Type B pancreatic cell (in vitro differentiated cells): ENCODE measurements at places on chromosomes 6 and 20.
A peak's percentile ranks its signal among the peaks of the same experiment; 100 is the strongest.

- DNase-seq, result no peak
These were observed 79.1 kb downstream of the ELOVL4 start for GRCh38 chr6:79868098-79868722.

- DNase-seq, result peak; percentile 67
These were observed 639 bp upstream of the RCAN2 start for GRCh38 chr6:46491628-46492547.

GRCh38 chr20:1467355-1468116 lies 887 bp upstream of the NSFL1C start:
- DNase-seq, result peak; percentile 61

GRCh38 chr20:53085720-53086119 lies 113.6 kb downstream of the TSHZ2 start:
- DNase-seq, result no peak

- no peak for DNase-seq
These were observed 301.2 kb downstream of the RNGTT start for GRCh38 chr6:88662163-88662580.

- no peak for DNase-seq
These were observed 12.1 kb upstream of the CNKSR3 start for GRCh38 chr6:154522576-154522975.

- peak; percentile 62 for DNase-seq
These were observed 112.1 kb downstream of the DLL1 start for GRCh38 chr6:170178561-170179477.

- DNase-seq, result no peak
These were observed 93.4 kb downstream of the ANKS1A start for GRCh38 chr6:34982424-34982852.

- no peak for DNase-seq
These were observed 24.6 kb upstream of the SPTLC3 start for GRCh38 chr20:12984069-12984765.

GRCh38 chr6:167153521-167153959 lies 4.2 kb downstream of the GPR31 start:
- no peak for DNase-seq

DNA sequence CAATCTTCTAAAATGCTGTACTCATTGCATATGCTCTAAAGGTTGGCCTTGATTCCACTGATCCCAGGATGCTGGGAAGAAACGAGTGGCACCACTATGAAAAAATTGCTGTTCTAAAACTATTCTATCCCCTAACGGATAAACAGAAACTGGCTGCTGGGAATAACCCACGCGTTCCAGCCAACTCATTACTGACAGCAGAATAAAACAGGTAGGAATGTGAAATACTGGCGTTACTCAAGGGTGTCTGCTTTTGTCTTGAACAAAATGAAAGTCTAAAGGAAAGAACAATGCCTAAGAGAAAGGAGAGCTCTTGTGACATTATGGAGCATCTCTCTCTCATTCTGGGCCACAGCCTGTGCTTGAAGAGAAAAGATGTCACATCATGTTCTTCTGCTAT lies 26.1 kb downstream of the GPR63 start:
- DNase-seq, result no peak

DNA sequence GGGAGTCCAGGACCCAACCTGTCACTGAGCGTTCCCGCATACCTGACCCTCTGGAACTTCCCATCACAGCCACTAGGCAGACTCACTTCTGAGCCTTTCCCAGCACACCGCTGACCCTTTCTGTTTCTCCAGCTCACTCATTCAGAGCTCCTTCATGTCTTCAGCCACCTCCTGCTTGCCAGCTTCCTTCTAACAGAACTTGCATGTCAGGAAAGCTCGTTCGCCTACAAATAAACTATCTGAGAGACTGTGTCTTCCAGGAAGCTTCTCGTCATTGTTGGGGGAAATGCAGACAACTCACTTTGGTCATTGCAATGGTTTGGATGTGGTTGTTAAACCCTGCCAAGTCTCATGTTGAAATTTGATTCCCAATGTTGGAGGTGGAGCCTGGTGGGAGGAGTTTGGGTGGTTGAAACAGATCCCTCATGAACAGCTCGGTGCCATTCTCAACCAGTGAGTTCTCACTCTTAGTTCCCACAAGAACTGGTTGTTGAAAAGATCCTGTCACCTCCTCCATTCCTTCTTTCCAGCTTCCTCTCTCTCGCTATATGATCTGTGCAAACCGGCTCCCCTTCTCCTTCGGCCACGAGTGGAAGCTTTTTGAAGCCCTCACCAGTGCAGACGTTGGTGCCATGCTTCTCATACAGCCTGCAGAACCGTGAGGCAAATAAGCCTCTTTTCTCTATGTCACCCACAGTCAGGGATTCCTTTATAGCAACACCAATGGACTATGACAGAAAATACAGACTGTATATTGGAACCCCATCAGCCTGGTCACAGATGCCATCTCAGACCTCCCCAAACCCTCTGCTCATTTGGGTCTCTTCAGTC lies 1.4 kb upstream of the MUC21 start:
- DNase-seq, result no peak

GRCh38 chr6:43762966-43763695 lies 6.9 kb upstream of the VEGFA start:
- DNase-seq, result no peak

- no peak for DNase-seq
These were observed 24.5 kb upstream of the POPDC3 start for GRCh38 chr6:105204331-105204730.

- DNase-seq, result no peak
These were observed 963.5 kb upstream of the SLC35B3 start for GRCh38 chr6:9398767-9399373.

DNA sequence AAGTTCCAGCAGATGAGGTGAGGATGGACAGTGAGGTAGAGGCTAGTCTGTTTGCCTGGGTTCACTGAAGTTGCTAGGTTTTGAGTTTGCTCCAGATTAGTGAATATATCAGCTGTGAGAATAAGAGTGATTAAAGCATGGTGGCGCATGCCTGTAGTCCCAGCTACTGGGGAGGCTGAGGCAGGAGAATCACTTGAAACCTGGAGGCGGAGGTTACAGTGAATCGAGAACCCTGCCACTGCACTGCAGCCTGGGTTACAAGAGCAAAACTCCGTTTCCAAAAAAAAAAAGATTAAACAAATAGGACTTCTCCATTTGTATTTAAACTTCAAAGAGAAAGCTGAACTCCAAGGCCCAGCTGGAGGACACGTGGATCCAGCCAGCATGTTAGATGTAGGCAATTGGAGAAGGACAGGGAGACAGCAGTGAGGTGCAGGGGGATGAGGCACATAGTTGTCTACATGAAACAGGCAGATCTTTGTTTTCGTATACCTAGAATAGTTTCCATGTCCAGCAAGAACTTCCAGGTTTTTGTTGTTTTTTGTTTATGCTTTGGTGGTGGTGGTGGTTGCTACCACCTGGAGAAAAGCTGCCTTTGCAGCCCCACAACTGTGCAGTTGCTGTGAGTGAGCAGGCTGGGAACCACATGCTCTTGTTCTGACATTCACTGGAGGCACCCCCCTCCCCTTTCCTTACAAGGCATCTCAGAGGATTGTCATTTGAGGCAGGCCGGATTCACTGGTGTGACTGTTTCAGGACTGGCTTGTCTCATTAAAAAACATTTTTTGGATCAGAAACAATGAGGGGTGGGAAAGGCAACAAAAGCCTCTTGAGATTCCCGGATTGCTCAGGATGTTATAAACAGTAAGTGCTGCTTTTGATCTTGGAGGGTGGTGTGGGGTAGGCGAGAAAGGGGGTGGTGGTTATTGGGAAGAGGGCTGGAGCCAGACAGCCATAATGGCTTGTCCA lies 72.3 kb downstream of the JARID2 start:
- DNase-seq, result no peak

- no peak for DNase-seq
These were observed 126.5 kb downstream of the WDR27 start for GRCh38 chr6:169575365-169575764.

- DNase-seq, result no peak
These were observed 67.9 kb upstream of the EYA4 start for GRCh38 chr6:133173276-133173675.

- no peak for DNase-seq
These were observed 248.8 kb downstream of the SOD2 start for GRCh38 chr6:159444056-159444760.

GRCh38 chr20:62066339-62066982 lies 780 bp upstream of the TAF4 start:
- DNase-seq, result no peak

GRCh38 chr20:37895166-37895565 lies 7.8 kb upstream of the VSTM2L start:
- no peak for DNase-seq

GRCh38 chr6:156821707-156822106 lies 44.5 kb downstream of the ARID1B start:
- DNase-seq, result no peak

DNA sequence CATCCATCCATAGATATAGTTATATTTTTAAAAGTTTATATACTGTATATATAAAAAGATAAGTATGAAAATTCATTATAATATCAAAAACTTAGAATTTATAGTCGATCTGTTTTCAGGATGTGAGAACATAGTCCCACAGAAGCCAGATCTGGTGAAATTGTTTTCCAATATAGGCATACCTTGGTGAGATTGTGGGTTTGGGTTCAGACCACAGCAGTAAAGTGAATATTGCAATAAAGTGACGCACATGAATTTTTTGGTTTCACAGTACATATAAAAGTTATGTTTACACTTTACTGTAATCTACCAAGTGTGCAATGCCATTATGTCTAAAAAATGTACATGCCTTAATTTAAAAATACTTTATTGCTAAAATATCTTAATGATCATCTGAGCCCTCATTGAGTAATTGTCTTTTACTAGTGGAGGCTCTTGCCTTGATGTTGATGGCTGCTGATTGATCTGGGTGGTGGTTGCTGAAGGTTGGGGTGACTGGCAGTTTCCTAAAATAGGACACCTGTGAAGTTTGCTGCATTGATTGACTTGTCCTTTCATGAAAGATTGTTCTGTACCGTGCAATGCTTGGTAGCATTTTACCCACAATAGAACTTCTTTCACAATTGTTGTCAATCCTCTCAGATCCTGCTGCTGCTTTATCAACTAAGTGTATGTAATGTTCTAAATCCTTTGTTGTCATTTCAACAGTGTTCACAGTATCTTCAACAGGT lies 29.8 kb downstream of the AIG1 start:
- no peak for DNase-seq

- no peak for DNase-seq
These were observed 258.8 kb downstream of the GMDS start for GRCh38 chr6:1986454-1987243.

DNA sequence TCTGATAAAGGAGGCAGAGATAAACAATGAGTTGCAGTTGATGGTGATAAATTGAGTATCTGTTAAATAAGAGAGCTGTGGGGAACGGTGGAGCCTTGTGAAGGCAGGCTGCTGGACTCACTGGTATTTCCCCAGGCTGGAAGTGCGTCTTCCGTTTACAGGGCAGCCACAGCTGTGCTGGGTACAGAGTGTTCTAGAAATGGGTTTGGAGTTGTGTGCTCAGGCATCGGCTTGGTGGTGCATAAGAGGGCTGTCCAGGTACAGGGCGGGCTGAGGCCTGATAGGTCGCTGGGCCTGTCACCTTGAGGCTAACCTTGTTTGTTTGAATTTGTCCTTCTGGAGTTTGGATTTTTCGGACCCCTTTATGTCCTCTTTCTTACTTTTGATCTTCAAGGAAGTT lies 39.3 kb downstream of the ARID1B start:
- DNase-seq, result no peak

DNA sequence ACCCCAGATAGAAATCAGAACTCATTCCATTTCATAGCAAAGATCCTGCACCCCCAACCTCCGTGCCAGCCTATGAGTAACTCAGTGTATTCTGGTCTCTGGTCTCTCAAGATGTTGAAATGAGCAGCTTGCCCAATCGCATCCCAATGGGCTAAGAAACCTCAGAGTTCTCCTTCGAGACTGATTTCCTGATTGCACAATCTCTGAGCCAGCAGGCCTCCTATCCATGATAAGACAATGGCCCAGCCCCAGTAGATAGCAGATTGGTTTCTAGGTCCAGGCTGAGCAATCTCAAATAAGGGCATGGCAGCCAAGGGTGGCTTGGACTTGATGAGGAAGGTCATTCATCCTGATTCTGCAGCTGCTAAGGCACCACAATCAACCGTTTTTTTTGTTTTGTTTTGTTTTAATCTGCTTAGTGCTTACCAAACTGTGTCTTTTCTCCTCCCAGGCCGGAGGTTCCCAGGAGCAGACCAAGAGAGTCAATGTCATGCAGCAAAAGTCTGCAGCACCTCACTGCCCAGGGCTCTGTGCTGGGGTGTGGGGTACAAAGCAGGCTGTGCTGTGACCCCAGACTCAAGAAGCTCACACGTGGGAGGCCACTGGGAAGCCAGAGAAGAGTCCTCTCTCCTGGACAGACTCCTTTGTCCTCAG lies 125.1 kb upstream of the NXT1 start:
- DNase-seq, result no peak

DNA sequence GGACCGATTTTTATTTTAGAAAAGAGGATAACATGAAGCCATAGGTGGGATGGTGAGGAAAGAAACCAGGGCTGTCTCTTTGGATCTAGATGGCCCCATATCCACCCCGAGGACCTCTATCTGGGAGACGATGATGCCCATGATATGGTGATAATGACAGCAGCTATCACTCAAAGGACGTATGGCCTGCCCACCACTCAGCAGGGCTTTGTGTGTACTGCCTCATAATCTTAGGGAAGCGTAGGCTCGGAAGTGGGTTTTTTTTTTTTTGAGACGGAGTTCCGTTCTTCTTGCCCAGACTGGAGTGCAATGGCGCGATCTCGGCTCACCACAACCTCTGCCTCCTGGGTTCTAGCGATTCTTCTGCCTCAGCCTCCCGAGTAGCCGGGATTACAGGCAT lies 8.2 kb upstream of the TAF8 start:
- DNase-seq, result no peak

- no peak for DNase-seq
These were observed 21.2 kb upstream of the PYGB start for GRCh38 chr20:25226433-25227316.

DNA sequence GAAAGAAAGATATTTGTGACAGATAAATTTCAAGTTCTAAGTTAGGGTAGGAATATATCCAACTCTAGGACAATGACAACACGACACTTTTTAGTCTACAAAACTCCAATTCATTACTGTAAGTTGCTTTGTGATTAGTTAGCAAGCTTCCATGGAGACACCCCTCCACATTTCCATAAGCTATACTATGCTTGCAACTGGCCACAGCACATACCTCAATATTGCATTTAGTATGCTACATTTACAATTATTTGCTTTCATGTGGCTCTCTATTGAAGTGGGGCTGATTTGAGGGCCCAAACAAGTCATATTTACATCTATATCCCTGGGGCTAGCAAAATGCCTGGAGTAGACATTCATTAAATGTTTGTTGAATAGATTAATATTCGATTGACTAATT lies 129.3 kb downstream of the HACE1 start:
- DNase-seq, result no peak

GRCh38 chr6:138562691-138563090 lies 63.4 kb upstream of the NHSL1 start:
- no peak for DNase-seq

- no peak for DNase-seq
These were observed 591.5 kb downstream of the RFPL4B start for GRCh38 chr6:112938650-112939049.

DNA sequence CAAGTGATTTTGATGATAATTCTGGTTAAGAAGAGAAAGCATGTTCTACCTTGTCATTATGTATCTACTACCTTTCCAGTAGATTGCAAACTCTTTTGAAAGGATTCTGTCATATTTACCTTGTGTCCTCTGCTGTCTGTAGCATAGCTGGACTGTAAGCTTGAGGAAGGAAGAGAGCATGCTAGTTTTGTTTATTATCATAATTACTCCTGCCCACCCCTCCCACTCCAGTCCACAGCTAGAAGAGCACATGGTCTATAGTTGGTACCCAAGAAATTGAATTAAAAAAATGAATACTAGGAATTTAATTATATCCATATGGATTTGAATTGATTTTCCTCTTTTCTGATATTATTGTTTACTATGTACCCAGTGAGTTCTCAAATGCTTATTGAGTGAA lies 40.2 kb downstream of the PDE7B start:
- DNase-seq, result no peak
